ENCODE measurements at places on chromosomes 12 and 14. TPM values are rescaled to one million over a fixed set of nuclear protein-coding genes. Genes with fewer than 3 reads are reported as not detected.

GRCh38 chr12:1222858-1223639 is 232.0 kb downstream of the ERC1 start:
- H3K4me1 ChIP-seq = no peaks in the 10 kb centered on the region
- no peak overlapping the region for H3K4me3 ChIP-seq
- no peak for DNase-seq

LHX5 gene
- total RNA-seq = not detected

- H3K36me3 ChIP-seq = no peaks in the 10 kb centered on the region
- no peak overlapping the region for H3K4me3 ChIP-seq
- peaks cover 11% of the 10 kb centered on the region for H3K4me1 ChIP-seq
- DNase-seq = no peak
- H3K27ac ChIP-seq = no peak overlapping the region
- no peaks in the 10 kb centered on the region for H3K27me3 ChIP-seq
These were observed 11.3 kb upstream of the ERP27 start for GRCh38 chr12:14949631-14950030.

DNA sequence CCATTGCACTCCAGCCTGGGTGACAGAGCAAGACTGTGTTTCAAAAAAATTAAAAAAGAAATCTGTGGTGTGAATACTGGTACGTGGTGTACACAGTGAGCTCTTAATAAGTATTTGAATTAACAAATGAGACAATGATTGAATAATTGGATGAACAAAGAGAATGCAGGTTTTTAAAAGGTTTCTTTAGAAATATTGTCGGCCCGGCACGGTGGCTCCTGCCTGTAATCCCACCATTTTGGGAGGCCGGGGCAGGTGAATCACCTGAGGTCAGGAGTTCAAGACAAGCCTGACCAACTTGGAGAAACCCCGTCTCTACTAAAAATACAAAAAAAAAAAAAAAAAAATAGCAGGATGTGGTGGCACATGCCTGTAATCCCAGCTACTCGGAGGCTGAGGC is 6.6 kb downstream of the HIF1A start:
- no peak overlapping the region for H3K27ac ChIP-seq
- no peaks in the 10 kb centered on the region for H3K27me3 ChIP-seq
- H3K4me1 ChIP-seq = peaks cover 4% of the 10 kb centered on the region
- no peak for DNase-seq

RNASE4 gene
- 20.0 TPM for total RNA-seq

DNA sequence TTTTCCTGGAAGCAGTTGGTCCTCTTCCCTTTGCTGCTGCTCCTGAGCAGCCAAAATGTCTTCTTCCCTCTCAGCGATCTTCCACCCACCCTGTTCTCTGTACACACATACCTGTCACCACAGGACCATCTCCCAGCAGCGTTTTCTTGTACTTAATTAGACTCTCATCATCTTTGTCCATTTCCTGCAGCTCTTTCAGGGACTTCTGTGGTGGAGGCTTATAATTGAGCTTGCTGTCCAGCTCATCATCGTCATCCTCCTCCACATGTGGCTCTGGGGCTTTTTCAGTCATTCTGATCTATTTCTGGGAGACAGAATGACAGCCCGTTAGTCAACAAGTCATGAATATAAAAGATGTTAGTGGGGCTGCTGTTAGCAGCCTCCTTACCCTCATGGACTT is 11.0 kb downstream of the ARHGDIB start:
- H3K36me3 ChIP-seq = no peaks in the 10 kb centered on the region
- peaks cover 11% of the 10 kb centered on the region for H3K4me1 ChIP-seq
- H3K4me3 ChIP-seq = no peak overlapping the region
- no peak overlapping the region for H3K27ac ChIP-seq
- no peaks in the 10 kb centered on the region for H3K27me3 ChIP-seq
- no peak for DNase-seq

- no peak overlapping the region for H3K27ac ChIP-seq
- H3K36me3 ChIP-seq = no peaks in the 10 kb centered on the region
- no peak for DNase-seq
- peaks cover 13% of the 10 kb centered on the region for H3K4me1 ChIP-seq
These were observed 12.4 kb downstream of the KRT7 start for GRCh38 chr12:52245259-52245961.

DNA sequence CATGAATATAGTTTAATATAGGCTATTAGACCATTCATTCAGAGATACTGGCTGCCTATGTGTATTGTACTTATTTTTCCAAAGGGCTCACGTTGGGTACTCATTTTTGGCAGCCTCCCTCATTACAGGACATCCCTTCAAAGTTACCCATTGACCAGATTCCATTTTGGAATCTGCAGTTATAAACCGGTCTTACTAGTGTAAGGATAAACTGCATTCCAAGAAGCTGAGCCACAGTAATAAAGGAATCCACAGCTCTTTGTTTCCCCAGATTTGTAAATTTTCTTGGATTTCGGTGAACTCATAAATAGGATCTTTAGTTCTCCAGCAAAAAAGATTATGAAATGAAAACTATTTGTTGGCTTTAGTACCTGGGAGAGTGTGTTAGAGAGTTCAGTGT is 18.9 kb upstream of the CFL2 start:
- peak; percentile 80 for DNase-seq
- no peak overlapping the region for H3K4me3 ChIP-seq

GRCh38 chr12:96422192-96422591 is 22.0 kb upstream of the CDK17 start:
- no peaks in the 10 kb centered on the region for H3K36me3 ChIP-seq
- no peak overlapping the region for H3K4me3 ChIP-seq
- peaks cover 13% of the 10 kb centered on the region for H3K4me1 ChIP-seq

TC2N gene
- 0.26 TPM for total RNA-seq

NKX2-1 gene
- total RNA-seq = not detected

BIN2 gene
- not detected for total RNA-seq

DNA sequence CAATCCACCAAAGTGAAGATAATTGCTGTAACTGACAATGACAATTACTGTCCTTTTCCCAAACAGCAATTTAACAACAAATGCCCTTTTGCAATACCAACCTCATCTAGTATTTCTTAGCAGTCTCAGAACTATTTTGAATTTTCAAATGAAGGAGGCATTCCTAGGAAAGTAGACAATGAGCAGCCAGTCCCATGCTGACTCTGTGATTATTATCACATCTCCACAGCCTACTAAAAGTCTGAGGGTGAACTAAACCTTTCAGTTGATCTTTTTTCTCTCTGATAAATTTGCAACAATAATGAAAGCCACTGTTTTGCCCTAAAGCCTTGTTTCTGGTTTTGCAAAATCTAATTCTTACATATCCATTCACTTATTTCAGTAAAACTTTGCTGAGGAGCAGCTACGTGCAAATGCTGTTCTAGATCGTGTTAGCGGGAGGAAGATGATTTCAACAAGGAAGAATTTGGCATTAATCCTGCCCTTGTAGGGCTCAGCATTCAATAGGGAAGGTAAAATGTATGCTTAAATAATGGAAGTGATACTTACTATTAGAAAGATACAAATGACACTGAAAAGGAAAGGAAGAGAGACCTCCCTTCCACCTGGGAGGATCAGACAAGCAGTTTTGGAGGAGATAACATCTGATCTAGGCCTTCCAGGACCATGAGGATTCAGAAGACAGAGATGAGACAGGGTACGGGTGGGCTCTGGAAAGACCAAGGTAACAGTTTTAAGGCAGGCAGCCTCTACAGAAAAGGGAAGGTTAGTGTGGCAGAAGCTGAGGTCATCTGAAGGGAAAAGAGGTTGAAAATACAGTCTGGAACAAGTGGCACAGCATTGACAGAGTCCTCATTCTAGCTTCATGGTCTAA is 47.4 kb downstream of the SLC38A1 start:
- no peak overlapping the region for H3K4me3 ChIP-seq
- DNase-seq = peak; percentile 27
- no peak overlapping the region for H3K27ac ChIP-seq
- no peaks in the 10 kb centered on the region for H3K36me3 ChIP-seq

DNA sequence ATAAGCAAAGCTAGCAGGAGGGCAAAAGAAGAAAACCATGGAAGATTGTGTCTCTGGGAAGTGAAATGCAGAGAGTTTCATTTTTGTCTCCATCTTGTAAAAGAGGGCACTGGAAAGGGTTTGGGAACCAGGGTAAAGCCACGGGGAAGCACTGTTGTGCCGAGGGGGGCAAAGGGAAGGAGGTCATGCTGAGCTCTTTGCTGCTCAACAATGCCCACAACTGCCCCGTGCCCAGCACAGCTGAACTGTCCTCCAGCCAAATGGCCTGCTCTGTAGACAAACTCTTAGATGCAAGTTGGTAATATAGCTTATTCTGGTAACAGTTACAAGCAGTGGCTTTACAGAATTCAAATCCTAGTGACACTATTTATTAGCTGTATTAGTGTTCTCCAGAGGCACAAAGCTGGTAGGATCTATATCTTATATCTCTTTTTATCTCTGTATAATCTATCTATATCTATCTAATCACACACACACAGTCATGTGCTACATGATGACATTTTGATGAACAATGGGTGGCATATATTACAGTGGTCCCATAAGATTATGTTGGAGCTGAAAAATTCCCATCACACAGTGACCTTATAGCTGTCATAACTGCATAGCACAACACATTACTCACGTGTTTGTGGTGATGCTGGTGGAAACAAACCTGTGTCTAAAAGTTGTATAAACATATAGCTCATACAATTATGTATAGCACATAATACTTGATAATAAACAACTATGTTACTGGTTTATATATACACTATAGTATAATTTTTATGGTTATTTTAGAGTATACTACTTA is 203.4 kb upstream of the DDHD1 start:
- H3K27ac ChIP-seq = no peak overlapping the region
- peaks cover 6% of the 10 kb centered on the region for H3K4me1 ChIP-seq
- H3K4me3 ChIP-seq = no peak overlapping the region

INHBC gene
- not detected for total RNA-seq

DNA sequence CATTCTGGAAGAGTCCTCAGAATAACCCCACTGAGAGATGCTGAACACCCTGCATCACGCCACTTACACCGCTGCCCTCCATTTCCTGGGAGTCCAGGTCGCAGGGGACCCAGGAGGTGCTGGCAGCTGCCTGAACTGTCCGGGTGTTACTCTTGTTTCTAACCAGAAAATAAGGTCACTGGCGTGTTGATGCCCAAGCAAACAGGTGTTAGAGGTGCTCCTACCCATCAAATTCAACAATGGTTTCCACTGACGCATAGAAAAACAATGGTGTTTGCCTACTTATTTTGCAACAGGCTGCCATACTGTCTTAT is 23.8 kb downstream of the PITPNM2 start:
- peaks cover 13% of the 10 kb centered on the region for H3K4me1 ChIP-seq
- no peak for DNase-seq
- H3K27ac ChIP-seq = peak overlapping the region; percentile 87
- H3K36me3 ChIP-seq = no peaks in the 10 kb centered on the region

GRCh38 chr12:91099341-91099740 is 12.0 kb downstream of the LUM start:
- DNase-seq = no peak
- no peak overlapping the region for H3K27ac ChIP-seq
- H3K4me1 ChIP-seq = peaks cover 4% of the 10 kb centered on the region
- no peaks in the 10 kb centered on the region for H3K36me3 ChIP-seq

- peaks cover 2% of the 10 kb centered on the region for H3K4me1 ChIP-seq
- H3K36me3 ChIP-seq = no peaks in the 10 kb centered on the region
- no peak for DNase-seq
These were observed 37.5 kb downstream of the ERH start for GRCh38 chr14:69360438-69361108.

GRCh38 chr14:100844082-100844408 is 18.1 kb downstream of the MEG3 start:
- DNase-seq = no peak
- H3K36me3 ChIP-seq = peaks cover 16% of the 10 kb centered on the region
- peaks cover 3% of the 10 kb centered on the region for H3K4me1 ChIP-seq
- H3K27ac ChIP-seq = no peak overlapping the region
- H3K27me3 ChIP-seq = no peaks in the 10 kb centered on the region

IL23A gene
- not detected for total RNA-seq

GRCh38 chr12:31020385-31021166 is 53.1 kb upstream of the DDX11 start:
- H3K36me3 ChIP-seq = no peaks in the 10 kb centered on the region
- H3K4me3 ChIP-seq = no peak overlapping the region
- H3K4me1 ChIP-seq = no peaks in the 10 kb centered on the region
- no peak overlapping the region for H3K27ac ChIP-seq

DNA sequence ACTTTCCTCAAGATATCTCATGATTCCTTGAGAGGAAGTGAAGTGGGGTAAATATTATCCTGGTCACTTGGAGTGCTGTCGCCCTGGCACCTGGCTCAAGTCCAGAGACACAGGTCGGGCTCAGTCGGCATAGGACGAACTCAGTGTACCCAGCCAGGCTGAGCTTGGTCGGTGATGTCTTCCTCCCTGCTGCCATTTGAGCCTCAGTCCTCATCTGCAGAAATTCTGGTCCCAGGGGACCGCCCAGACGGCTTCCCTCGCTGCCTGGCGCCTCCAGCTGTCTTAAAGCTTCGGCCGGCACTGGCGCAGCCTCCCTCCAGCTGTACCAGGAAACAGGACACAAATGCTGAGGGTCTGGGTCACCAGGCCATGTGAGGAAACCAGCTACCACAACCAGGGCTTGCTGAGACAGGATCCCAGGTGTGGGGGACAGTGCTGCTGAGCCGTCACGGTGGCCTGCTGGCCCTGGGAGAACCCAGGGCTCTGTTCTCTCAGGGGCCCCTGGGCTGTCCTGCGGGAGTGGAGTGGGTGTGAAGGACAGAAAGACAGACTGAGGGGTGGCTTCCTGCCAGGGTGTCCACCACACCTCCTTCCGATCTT is 5.0 kb upstream of the KLC1 start:
- no peak for DNase-seq
- no peaks in the 10 kb centered on the region for H3K27me3 ChIP-seq
- H3K36me3 ChIP-seq = no peaks in the 10 kb centered on the region
- H3K4me3 ChIP-seq = no peak overlapping the region
- peak overlapping the region; percentile 27 for H3K27ac ChIP-seq
- H3K4me1 ChIP-seq = peaks cover 25% of the 10 kb centered on the region

FAIM2 gene
- total RNA-seq = 3.6 TPM

DNA sequence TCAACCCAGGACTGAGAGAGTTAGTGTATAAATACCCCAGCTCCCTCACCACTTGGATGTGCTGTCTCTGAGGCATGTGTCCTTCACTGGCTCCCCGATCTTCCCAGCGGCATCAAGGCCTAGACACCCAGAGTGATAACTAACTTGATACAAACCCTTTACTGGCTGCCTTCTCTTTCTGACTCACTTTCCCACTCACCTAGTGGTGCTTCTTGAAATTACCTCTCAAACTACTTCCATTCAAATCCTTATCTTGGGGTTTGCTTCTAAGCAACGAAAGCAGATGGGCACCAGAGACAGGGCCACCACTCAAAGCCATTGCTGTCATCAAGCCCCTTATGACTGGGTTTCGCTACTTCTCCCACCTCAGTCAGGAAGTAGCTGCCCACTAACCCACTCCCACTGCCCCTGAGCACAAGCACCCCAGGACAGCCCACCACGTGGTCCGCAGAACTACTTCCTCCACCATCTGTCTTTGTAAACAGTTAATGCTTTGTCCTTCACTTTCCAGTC is 17.2 kb downstream of the ZFP36L1 start:
- peaks cover 18% of the 10 kb centered on the region for H3K4me1 ChIP-seq
- no peak overlapping the region for H3K27ac ChIP-seq
- no peaks in the 10 kb centered on the region for H3K27me3 ChIP-seq
- H3K36me3 ChIP-seq = no peaks in the 10 kb centered on the region
- no peak for DNase-seq
- no peak overlapping the region for H3K4me3 ChIP-seq

CHGA gene
- total RNA-seq = not detected

TMEM121 gene
- 8.0 TPM for total RNA-seq

- DNase-seq = peak; percentile 33
- H3K4me1 ChIP-seq = peaks cover 2% of the 10 kb centered on the region
- H3K27ac ChIP-seq = no peak overlapping the region
- no peaks in the 10 kb centered on the region for H3K36me3 ChIP-seq
- H3K4me3 ChIP-seq = no peak overlapping the region
- no peaks in the 10 kb centered on the region for H3K27me3 ChIP-seq
These were observed 305.5 kb downstream of the CEP128 start for GRCh38 chr14:80636071-80636470.
